ENCODE measurements at places on chromosomes 1 and 21. TPM values are rescaled to one million over a fixed set of nuclear protein-coding genes. Genes with fewer than 3 reads are reported as not detected.

ATP1A2 gene
- total RNA-seq = 18.3 TPM

RXRG gene
- total RNA-seq = not detected

KCNQ4 gene
- 3.0 TPM for total RNA-seq

PTPRF gene
- total RNA-seq = 154 TPM

CD48 gene
- 0.45 TPM for total RNA-seq

NGF gene
- total RNA-seq = not detected

C1orf216 gene
- total RNA-seq = 13.9 TPM

PRDM16 gene
- 0.66 TPM for total RNA-seq

MPZ gene
- total RNA-seq = 1.9 TPM

SMPDL3B gene
- total RNA-seq = 83.1 TPM

GPR52 gene
- total RNA-seq = 1.6 TPM

DMBX1 gene
- not detected for total RNA-seq

SPATA17 gene
- total RNA-seq = 3.5 TPM

CYP2J2 gene
- total RNA-seq = 1.5 TPM

PLA2G2E gene
- not detected for total RNA-seq

COL11A1 gene
- 19.2 TPM for total RNA-seq

ILDR2 gene
- 2.4 TPM for total RNA-seq

AKNAD1 gene
- not detected for total RNA-seq

RIMS3 gene
- total RNA-seq = 27.2 TPM

GBP7 gene
- not detected for total RNA-seq

Data from GM23338 (cell line).